PC-9 (cell line): ENCODE measurements at places on chromosomes 3 and 15.

- DNase-seq: no peak
Measured at GRCh38 chr3:11601446-11602238, 42.1 kb downstream of the VGLL4 start.

GRCh38 chr15:35455201-35455600 is 90.8 kb downstream of the DPH6 start:
- DNase-seq: no peak

DNA sequence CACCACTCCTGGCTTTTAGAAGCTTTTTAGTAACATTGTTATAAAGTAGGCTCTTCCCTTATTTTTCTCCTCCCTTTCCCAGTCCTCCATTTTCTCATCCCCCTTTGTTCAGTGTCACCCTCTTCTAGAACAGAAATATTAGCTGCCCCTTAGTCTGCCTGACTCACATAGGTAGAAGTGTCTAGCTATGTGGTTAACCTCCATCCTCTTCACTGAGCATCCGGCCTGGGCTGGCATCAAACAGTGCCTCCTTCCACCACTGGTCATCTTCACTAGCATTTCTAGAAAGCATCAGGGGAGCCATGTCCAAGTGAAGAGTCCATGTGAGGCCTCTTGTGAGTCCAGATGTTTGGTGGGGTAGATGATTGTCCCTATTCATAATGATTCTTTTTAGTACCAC is 70.0 kb upstream of the SKOR1 start:
- no peak for DNase-seq

- peak; percentile 45 for DNase-seq
Measured at GRCh38 chr3:44983484-44983941, 7.5 kb downstream of the EXOSC7 start.

DNA sequence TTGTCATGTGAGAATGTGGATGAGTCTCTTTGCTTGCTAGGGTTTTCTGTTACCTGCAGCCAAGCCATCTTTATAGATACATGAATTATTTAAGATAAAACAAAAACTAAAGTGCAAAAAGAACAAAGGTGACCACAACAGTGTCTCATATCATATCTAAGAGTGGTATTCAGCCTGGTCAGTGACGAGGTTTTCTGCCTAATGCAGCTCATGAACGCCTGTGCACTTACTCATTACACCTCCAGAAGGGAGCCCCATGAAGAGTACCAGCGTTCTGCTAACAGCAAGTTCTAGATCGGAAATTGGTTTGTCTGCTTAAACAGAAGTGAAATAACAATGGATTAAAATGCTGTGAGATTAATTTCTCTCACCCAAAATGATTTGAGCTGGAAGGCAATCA is 19.2 kb downstream of the PXYLP1 start:
- DNase-seq: no peak

DNA sequence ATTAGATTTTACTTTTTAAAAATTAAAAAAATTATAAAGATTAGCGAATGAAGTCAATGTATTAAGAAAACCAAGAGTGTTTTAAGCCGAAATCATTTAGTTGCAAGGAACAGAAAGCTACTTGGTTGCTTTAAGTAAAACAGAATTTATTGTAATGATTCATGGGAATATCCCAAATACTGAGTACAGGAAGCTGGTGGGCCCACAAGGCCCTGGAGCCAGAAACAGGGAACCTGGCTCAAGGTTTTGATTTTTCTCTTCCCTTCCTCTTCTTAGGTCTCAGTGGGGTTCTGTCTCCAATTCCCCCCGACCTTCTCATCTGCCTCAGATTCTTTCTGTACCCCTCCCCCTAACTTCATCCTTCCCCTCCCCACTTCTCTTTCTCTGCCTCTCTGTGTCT is 229.0 kb downstream of the TLE3 start:
- DNase-seq: no peak
